ENCODE measurements at places on chromosomes 11 and 22. TPM values are rescaled to one million over a fixed set of nuclear protein-coding genes. Genes with fewer than 3 reads are reported as not detected.
A peak's percentile ranks its signal among the peaks of the same experiment; 100 is the strongest.

- no peak for DNase-seq
These were observed 220.8 kb downstream of the RAB38 start for GRCh38 chr11:87954476-87954875.

DNA sequence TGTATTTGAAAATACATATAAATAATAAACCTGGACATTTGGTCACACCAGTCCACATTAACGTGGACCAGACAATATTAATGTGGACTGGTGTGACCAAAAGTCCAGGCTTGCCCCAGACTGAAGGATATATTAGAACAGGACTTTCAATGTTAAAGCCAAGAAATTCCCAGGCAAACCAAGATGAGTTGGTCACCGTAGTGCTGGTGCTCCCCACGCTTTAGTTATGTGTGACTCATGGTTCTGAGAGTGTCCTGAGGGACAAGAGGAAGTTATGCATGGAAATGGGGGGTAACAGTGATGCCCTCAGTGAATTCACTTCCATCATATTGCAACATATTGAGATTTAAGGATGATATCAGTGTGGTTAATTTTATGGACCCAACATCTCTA, 31.4 kb downstream of the POU2AF1 start:
- peak; percentile 6 for DNase-seq

GRCh38 chr11:103863497-103863896, 172.9 kb upstream of the DDI1 start:
- DNase-seq: peak; percentile 12

DNA sequence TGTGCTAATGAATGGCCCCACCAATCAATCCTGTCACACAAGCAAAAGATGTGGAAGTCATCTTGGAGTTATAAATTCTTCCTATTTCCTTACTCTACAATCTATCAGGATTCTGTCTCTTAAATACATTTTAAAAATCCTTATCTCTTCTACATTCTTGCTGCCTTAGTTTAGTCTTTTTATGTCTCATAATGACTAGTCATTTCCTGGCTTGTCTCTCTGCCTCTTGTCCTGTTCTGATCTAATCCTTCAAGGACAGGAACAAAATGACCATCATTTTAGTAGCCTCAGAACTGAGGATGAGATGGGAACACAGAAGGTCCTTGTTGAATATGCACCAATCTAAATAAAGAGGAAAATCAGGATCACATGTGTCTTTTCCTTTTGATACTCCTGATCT, 56.6 kb upstream of the LIN7C start:
- DNase-seq: peak; percentile 79

DNA sequence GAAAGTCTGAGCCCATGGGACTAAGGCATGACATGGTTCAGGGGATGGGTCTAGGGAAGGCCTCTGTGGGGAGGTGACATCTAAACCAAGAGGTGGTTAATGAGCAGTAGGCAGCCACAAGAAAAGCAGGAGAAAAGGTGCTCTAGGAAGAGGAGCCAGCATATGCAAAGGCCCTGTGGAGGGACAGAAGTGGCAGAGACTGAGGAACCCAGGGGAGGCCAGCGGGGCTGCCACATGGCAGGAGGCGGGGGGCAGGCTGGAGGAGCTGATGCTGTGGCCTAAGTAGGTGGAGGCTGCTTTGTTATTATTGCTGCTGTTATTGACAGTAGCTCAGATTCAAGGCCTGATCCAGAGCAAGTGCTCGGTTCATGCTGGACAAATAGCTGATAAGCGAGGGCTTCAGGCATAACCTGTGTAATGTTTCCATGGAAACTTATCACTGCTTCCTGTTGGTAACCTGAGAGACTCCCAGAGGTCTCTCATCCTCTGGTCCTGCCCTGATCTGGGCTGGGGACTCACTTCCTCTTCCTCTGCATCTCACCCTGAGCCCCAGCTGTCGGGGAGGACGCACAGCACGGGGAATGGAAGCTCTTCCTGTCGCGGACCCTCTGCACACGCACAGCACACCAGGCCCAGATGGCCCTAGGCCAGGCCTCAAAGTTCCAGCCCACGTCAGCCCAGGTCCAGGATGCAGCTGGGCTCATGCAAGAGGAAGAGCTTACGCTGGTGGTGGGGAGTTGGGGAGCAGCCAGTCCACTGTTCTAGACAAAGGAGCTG, 75.2 kb upstream of the TP53I11 start:
- DNase-seq: no peak

GRCh38 chr22:27867953-27868731, 50.9 kb downstream of the PITPNB start:
- no peak for DNase-seq

DNA sequence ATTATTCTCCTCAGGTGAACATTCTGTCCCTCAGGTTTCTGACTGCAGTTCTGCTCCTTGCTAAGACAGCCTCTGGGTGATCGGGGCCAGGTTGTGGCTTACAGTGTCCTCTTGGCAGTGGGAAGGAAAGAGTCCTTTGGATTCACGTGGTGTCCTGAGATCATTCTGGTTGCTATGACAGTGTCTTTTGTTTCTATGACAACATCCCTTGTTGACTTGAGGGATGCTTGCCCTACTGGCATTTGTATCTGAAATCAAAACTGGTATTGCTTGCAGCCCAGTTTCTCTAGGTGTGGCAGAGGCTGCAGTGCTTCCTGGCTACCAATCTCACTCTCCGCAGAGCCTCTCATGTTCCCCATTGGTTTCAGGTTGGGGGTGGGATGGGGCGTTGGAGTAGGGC, 151.8 kb upstream of the CCDC90B start:
- no peak for DNase-seq

DNA sequence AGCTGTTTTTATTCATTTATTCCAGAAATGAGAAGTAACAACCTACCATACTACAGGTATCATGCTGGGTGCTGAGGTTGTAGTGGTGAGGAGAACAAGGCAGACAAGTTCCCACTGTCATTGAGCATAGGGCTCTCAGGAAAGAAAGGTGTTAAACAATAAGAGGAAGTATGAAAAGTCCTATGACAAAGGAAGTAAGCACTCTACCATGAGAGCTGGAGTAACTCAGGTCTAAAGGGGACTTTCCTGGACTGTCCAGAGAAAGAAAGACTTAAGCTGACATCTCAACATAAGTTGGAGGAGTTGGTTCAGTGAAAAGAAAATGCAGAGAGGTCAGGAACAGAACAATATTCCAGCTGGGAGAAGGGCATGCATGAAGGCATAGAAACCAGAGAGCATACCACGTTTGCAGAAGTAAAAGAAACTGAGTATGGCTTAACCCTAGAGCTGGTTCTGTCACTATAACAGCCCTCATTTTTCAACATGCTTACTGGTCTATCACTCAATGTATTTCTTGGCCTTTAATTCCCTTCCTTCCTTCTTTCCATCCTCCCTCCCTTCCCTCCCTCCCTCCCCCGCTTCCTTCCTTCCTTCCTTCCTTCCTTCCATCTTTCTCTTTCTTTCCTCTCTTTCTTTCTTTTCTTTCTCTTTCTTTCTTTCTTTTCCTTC, 137.8 kb upstream of the BDNF start:
- DNase-seq: no peak

DNA sequence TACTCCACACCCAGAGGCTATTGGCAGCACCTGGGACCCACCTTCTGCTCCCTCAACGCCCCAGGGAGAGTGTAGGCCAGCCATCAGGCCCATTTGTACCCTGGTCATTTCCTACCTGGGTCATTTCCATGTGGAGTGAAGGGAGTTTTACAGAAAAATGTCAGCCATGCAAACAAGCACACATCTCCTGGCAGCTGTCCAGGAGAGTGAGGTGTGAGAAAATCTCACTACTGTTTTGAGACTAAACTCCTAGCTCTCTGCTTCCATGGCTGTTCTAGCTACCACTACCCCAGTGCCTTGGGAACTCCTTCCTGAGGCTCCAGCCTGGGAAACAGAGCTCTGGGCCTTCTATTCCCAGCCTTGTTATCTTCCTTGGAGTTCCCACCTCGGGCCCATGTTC, 2.8 kb upstream of the TMPRSS13 start:
- DNase-seq: no peak

DNA sequence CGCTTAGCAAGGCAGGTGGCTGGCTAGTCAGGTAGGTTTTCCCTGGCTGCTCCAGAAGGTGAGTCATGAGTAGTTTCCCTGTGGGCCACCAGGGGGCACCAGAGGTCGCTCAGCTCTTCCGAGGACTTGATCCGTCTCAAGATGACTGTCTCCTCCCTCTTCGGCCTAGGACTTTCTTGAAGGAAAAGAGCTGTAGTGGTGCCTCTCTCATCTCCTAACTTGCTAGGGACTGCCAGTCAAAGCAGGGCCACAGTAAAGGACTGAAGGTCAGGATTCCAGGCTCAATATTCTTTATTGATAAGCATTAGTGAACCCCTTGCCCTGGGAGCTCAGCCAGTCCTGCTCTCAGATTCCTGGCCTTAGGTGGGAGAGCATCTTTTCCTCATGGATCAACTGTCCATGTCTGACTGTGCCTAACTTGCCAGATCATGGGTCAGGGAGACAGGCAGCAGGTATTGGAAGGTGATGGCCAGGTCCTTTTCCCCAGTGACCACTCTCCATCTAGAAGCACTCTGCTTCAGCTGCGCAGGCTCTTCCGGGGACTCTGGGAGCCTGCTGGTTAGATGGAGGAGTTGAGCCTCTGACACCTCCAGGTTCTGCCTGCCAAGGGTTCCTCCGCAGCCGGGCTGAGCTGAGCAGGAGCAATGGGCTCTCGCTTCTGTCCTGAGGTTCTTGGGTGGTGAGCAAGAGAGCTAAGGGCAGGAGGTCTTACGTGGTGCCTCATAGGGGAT, 1.9 kb downstream of the POLD4 start:
- DNase-seq: peak; percentile 75

DNA sequence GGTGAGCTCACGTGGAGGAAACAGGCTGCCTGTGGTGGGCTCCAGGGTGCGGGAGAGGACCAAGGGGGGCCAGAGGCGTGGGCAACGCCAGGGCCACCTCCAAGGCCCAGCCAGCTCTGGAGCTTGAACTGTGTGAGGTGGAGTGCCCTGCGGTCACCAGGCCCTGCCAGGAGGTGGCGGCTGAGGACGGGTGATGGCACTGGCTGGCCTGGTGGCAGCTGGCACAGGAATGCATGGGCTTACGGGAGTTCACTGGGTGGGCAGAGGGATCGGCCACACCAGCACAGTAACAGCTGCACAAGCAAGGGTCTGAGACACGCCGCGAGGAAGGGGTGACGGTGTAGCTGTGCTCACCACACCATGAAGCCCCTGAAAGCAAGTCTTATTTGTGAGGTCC, 15.8 kb downstream of the TOLLIP start:
- no peak for DNase-seq

DNA sequence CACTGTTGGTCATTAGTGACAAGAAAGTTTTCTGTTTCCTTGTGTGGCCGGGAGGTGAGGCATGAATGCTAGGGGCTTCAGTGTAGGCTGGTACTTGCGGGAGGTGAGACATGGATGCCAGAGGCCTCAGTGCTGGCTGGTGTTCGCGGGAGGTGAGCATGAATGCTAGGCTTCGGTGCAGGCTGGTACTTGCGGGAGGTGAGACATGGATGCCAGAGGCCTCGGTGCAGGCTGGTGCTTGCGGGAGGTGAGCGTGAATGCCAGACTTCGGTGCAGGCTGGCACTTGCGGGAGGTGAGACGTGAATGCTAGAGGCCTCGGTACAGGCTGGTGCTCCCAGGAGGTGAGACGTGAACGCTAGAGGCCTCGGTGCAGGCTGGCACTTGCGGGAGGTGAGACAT, 48.4 kb downstream of the ANO1 start:
- no peak for DNase-seq

DNA sequence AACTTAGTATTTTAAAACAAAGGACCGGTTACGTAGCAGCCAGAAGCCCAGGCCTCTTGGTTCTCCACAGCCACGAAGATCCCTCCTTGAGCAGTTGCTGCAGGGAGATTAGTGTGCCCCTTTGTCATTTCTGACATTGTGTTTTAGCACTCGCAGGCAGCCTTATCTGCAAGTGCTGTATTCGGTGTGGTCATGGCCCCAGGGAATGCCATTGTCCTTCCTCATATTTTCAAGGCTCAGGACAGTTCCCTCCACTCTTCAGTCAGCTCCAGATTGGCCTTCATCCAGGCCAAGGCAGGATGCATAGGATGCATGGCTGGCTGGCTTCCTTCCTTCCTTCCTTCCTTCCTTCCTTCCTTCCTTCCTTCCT, 88.5 kb downstream of the ZBTB16 start:
- no peak for DNase-seq

DNA sequence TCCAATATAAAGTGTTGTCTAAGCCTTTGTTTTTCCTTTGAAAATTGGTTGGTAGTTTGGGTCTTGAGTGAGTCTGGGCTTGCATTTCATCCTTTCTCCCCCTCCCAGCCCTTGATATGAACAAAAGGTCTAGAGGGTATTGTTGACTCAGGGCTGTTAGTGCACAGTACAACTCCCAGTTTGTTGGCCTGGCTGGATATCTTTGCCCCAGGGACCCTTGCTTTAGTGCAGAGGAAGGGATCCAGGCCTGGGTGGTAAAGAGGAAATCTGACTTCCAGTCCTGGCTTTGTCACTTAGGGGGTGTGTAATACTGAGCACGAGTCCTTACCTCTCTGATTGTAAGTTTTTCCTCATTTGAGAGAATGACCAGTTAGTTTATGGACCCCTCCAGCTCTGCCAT, 330.4 kb downstream of the TMEM135 start:
- no peak for DNase-seq

DNA sequence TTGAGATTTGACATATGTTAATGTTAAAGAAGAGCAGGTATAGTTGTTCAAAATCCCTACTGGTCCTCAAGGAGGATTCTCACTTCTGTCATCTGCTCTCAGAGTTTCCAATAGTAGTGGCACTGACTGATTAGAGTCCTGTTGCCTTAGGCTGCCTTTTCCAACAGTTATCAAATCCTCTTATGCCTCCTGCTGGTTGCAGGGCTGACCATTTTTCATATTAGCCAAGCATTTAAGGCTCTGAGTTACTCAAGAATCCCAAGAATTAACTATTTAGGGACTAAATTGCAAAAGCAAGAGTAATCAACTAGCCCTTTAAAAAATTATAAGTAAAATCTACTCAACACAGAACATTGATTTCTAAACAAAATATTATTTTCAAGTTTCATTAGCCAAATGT, 212.0 kb upstream of the CHORDC1 start:
- DNase-seq: no peak

- no peak for DNase-seq
These were observed 38.7 kb downstream of the DUSP8 start for GRCh38 chr11:1533342-1533725.

DNA sequence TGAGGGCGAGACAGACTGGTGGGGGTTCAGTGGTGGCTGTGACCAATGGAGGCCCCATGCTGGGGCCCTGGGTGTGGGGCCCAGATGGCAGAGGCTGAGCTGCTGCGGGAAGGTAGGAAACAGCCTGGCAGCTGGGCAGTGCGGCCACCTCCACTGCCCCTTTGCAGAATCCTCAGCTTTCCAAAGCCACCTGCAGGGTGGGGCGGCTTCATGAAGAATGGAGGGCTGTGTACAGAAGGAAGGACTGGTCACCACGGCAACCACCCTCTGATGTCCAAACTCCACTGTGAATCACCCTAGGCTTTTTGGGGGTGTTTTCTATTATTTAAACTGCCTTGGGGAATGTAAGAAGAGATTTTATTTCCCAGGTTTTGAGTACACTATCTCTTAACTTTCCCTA, 166.3 kb upstream of the NAV2 start:
- DNase-seq: no peak

PHOX2A gene
- total RNA-seq: not detected

KCTD21 gene
- 5.2 TPM for total RNA-seq

CYTH4 gene
- total RNA-seq: 0.26 TPM

RFPL2 gene
- total RNA-seq: not detected
